ENCODE measurements at places on chromosomes 4 and X.
A peak's percentile ranks its signal among the peaks of the same experiment; 100 is the strongest.

GRCh38 chrX:11944501-11944900, 186.5 kb downstream of the MSL3 start:
- DNase-seq = no peak

GRCh38 chr4:182826391-182826790, 90.8 kb downstream of the DCTD start:
- no peak for DNase-seq

DNA sequence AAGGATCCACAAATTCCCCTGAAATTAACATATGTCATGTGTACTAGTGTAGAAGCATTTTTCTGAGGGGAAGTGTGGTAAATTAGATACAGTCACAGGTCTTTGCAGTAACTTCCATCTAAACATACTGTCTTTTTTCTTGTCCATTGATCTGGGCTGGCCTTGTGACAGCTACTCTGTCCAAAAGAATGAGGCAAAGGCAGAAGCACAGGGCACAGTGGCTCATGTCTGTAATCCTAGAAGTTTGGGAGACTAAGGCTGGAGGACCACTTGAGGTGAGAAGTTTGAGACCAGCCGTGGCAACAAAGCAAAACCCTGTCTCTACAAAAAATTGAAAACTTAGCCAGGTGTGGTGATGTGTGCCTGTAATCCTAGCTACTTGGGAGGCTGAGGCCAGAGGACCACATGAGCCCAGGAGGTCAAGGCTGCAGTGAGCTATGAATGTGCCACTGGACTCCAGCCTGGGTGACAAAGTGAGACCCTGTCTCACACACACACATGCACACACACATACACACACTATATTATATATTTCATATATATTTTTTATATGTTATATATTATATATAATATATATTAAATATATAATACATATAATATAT, 47.6 kb downstream of the HAND2 start:
- DNase-seq = no peak

- no peak for DNase-seq
Measured at GRCh38 chr4:37068580-37068979, 176.0 kb upstream of the NWD2 start.

- no peak for DNase-seq
Measured at GRCh38 chrX:78119521-78120227, 15.6 kb downstream of the PGK1 start.

- no peak for DNase-seq
Measured at GRCh38 chr4:8775751-8776355, 95.8 kb downstream of the HMX1 start.

DNA sequence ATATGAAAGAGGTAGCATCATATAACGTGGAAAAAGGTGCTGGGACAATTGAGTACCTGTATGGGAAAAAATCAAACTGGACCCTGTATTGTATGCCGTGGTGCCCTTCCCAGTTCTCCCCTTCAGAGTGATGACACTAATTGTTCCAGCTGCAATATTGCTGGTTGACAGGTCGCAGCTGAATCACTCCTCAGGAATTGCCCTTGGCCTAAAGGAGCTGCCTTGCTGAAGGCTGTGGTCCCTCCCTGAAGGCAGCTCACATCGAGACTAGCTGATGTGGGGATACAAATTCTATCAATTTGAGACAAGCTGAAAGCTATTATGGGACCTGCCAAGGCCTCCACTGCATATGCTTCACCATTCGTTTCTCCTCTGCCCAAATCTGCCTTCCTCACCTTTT, 39.3 kb upstream of the CXCL8 start:
- no peak for DNase-seq

GRCh38 chr4:179145746-179146525, 1703.7 kb upstream of the AGA start:
- no peak for DNase-seq

DNA sequence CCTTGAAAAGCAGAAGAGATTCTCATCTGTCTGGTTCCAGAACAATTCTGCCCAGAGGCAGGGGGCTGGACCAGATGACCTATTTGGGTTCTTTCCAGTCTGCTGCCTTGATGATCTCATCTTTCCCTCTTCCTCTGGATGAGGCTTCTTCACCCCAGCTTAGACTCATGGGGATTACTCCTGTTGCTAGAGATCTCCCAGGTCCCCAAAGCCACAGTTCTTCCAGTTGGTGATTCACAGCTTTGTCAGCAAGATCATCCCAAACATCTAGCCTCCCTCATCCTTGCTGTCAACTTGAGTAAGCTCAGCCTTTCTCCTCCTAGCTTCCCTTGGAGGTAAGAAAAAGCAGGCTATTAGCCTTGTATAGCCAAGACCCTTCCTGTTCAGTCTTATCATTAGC, 64.2 kb upstream of the PJA1 start:
- no peak for DNase-seq

- no peak for DNase-seq
Measured at GRCh38 chrX:17299206-17299605, 75.8 kb upstream of the NHS start.

DNA sequence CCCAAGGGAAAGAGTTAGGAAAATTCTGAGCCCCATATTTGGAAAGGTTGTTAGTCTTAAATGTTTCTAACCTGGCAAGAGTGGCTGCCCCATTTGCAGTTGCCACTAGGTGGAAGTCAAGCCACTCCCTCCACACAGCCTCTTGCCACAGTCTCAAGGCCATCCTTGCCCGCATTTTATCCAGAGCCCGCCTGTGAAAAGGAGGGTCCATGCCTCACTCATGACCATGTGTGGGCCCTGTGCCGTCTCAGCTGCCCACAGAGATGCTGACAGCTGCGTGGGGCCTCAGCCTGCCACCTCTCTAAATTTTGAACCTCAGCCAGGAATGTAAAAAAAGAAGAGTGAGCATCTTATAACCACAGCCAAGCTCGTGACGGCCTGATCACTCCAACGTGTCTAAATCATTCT, 201.5 kb upstream of the FAM241A start:
- no peak for DNase-seq

DNA sequence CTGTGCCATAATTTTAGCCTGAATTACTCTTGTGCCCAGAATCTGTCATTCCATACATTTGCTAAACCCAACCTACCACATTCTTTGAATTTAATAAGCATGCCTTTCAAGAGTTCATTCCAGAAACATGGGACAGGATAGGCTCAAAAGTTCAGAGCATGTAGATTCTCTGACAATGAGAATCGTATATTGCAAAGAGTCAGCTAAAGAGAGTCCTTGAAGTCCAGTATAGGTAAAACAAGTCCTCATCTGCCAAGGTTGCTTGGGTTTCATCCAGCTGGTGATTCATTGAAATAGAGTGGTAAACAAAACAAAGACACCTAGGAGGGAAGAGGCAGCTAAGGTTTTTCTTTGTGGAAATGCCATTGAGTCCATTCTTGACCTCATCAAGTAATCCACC, 249.3 kb upstream of the DIPK2B start:
- DNase-seq = no peak

DNA sequence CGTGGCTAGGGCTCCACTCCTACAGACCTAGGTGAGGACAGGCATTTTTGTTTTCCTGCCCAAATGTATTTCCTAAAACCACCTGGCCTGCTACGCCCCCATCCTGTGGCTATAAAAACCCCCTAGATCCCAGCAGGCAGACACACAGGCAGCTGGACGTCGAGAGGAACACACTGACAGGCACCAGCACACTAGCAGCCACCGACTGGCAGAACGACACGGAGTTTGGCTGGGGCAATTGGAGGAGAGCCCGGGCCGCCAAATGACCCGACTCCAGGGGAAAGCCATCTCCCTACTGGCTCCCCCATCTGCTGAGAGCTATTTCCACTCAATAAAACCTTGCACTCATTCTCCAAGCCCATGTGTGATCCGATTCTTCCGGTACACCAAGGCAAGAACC, 516.0 kb downstream of the FSTL5 start:
- no peak for DNase-seq

- DNase-seq = no peak
Measured at GRCh38 chr4:57971261-57971660, 861.1 kb upstream of the IGFBP7 start.

DNA sequence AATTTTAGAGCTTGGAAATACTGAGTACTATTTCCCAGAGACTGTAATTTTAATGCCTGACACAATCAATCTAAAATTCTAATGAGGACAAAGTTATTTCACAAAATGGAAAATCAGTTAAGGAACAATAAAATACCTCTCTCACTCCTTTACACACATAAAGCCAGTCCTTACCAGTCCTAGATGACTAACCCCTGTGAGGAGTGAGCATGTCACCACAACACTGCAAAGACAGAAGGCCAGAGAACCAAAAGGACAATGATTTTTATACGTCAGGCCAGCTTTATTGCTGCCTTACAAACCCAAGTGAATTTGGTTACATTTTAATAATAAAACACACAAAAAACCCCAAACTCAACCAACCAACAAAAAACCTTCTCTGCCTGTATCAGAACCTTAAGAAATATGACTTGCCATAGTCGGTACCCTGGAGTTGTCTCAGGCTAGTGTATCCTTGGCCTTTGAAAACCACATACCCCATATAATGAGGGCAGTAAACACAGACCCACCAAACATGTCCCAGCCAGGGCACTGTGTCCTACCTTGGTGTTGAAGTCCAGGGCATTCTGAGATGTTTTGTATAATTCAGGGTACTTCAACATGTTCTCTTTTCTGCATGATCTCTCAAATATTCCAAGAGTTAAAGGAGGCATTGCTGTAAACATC, 57.6 kb downstream of the SHISA3 start:
- no peak for DNase-seq

- no peak for DNase-seq
Measured at GRCh38 chr4:64001229-64001898, 407.9 kb downstream of the TECRL start.

GRCh38 chrX:84724576-84724975, 222.3 kb upstream of the HDX start:
- no peak for DNase-seq

- DNase-seq = peak; percentile 22
Measured at GRCh38 chrX:39196192-39197102, 395.2 kb downstream of the MID1IP1 start.

DNA sequence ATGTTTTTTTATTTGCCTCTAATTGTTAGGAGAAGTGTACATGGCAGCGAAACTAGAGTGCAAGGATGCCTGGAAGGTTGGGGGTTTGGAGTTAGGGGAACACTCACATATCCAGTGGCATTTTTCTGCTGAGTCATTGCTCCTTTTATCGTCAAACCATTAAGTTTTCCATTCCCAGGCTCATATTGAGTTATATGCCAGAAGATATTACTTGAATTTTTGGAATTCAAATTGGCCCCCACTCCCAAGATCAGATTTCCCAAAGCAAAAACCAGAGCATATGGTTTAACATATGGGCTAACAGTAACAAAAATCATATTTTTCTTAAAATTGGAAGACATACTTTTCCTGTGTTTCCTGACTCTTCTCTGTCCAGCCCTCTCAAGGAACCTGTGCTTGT, 152.7 kb downstream of the FSTL5 start:
- DNase-seq = no peak

DNA sequence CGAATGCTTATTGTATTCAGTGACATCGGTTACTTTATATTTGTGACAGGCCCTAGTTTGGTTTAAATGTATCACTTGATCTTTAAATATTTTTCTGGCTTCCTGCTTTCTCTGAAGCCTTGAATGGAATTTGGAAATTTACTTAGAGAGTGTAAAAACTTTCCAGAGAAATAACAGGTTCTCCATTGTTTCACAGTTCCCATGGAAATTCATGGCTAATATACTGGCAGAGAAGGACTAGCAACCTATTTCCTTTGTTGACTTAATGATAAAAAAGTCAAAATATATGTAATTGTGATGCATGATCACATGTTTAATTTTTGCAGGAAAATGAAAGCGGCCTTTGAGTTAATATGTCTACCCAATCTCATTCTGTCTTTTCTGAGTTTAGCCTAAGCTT, 13.2 kb downstream of the NEIL3 start:
- DNase-seq = no peak

DNA sequence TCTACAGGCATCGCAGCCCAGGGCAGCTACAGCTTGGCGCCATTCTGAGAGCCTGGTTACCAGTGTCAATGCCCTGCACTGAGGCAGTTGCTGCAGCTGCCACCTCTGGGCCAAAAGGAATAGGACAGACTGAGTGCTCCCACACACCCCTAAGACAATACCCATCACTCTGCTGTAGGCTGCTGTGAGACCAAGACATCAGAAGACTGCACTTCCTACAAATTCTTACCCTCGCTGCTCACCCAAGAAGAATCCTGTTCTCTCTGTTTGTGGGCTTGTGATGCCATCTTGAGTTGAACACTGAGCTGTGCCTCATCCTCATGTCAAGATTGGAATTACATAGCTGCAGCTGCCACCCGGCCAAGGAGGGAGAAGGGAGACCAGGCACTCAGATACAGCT, 1847.0 kb upstream of the PCDH10 start:
- DNase-seq = no peak

- peak; percentile 11 for DNase-seq
Measured at GRCh38 chrX:54921427-54922021, 900 bp downstream of the TRO start.

DNA sequence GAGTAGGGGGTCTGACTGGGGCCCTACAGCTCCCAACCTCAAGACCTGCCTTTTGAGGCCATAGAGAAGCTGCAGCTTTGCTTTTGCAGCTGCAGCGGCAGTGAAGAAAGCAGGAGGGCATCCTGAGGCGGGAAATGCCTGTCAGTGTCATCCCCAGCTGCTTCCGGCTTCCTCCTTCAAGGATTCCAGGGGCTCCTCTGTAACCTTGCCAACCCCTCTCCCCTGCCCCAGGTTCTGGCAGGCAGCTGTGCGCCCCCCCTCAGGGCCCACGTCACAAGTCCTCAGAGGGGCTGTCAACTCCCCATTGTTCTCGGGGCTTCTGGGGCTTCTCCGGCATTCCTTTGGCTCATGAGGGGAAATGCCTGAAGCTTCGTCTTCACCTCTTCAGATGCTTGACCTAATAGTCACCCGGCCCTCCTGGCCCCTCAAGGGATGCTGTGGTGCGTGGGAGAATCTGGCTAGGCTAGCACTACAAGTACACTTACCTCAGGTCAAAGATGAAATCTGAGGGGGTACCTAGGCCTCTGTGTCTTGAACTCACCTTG, 31.9 kb downstream of the APLN start:
- no peak for DNase-seq

DNA sequence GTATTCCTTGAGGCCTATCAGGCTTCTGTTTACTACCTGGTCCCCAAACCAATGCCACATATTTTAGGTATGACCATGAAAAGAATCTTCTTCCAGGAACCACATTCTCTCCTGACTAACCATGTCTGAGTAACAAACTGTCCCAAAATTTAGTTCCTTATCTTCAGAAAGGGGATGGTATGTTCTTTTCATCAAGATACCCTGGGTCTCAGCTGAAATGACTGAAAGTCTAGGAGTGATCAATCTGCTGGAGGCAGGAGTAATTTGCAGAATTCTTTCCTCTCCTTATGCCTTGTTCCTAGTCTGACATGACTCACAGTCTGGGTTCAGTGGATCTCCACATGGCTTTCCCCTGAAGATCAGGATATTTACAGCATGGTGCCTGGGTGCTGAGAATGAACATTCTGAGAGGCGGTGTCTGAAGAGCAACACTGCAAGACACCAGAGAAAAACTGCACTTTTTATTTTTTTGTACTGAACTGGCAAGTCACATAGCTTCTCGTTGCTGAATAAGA, 665.5 kb downstream of the TLL1 start:
- no peak for DNase-seq

Measured in stimulated activated CD4-positive, alpha-beta T cell treated with anti-CD3 and anti-CD28 coated beads, TNF-alpha, amount 100 ng/mL, for 24 hours (primary cell).